ENCODE measurements at places on chromosomes 4 and X.

DNA sequence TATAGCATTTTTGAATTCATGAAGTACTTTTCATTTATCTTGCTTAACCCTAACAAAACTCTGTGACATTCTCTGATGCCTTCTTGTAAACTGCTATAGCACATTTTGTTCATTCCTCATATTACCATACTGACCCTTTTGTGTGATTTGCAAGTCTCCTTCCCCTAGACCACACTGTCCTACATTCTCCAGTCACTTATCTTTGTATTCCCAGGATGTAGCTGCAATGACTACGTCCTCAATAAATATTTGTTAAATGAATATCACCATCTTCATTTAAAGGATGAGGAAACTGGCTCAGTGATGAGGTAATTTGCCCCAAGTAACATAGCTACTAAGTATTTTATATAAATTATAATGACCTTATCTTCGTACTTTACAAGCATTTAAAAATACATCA, 11.9 kb downstream of the HUWE1 start:
- no peak for DNase-seq

DNA sequence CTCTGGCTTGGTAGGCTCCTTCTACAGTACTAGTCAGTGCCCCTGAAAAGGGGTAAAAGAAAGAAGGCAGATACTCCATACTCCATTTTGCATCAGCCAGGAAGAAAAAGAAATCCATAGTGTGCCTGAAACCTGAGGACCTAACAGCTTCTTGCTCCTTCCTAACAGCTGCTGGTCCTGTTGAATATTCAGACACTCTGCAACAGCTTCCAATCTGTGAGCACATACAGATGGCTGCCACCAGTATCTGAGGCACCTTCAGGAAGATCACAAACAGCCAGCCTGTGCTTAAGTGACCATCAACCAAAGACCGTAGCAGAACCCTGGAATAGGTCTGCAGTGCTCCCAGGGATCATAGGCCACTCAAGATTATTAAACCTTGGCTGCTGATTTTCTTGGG, 4.3 kb downstream of the GIMD1 start:
- no peak for DNase-seq

DNA sequence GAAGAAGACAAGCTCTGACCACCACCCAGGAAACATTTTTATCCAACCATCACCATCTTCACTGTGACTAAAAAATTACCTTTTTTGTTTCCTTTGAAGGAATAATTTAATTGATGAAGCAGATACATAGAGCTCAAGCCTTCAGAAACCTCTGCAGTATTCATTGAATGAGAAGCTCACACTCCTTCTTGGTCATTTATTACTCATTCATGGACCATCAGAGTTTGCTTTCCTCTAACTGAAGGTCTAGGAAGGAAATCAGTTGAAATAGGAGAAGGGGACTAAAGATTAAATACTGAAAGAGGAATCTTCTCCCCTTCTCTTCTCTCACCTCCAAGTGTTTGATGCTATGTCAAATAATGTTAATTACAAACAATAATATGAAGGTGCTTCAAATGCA, 290.6 kb upstream of the KLF3 start:
- no peak for DNase-seq

GRCh38 chr4:81378386-81378785, 93.3 kb downstream of the RASGEF1B start:
- no peak for DNase-seq

GRCh38 chr4:48467442-48467841, 15.7 kb upstream of the SLC10A4 start:
- no peak for DNase-seq

- no peak for DNase-seq
These were observed 13.6 kb downstream of the MFAP3L start for GRCh38 chr4:170012629-170012958.

- DNase-seq, result no peak
These were observed 200.3 kb upstream of the NHS start for GRCh38 chrX:17174671-17175070.

DNA sequence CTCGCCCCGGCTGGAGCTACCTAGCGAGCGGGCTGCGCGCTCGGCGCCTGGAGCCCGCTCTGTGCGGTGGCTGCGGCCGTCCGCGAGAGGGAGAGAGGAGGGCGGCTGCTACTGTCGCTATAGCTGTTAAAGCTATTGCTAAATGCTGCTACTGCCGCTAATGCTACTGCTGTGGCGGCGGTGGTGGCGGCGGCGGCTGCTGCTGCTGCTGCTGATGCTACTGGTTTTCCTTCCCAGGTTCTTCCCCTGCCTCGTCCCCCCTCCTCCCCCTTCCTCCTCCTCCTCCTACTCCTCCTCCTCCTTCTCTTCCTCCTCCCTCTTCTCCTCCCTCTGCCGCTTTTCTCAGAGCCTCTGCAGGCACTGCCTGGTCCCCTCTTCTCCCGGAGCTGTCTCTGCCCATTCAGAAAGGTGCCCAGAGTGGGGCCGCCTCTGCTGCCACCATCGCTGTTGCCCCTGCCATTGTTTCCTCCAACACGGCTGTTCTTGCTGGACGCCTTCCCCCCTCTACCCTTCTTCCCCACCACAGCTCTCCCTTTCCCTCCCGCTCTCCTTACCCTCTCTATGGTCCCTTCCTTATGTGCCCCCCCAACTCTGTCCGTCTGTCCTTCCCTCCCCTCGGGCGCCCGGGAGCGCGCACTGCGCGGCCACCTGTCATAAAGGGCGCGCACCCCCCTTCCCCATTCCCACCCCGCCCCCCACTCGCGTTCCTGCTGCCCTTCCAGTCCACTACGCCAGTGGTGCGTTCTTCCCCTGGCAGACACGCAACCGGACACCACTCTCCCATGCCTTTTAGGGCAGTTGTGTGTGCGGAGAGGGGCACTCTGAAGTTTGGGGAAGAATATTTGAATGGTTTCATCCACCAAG, at the start of gene NEXMIF:
Gene NEXMIF (minus strand): TSS at position 228 of the 864 bp plus-strand sequence.
- DNase-seq, result no peak

GRCh38 chrX:25043192-25043591, 27.4 kb upstream of the ARX start:
- no peak for DNase-seq

GRCh38 chr4:119244344-119244743, 31.8 kb downstream of the USP53 start:
- DNase-seq, result no peak

GRCh38 chrX:31266203-31267076, 194.6 kb upstream of the FTHL17 start:
- DNase-seq, result no peak

GRCh38 chr4:119726505-119726904, 97.9 kb upstream of the PDE5A start:
- no peak for DNase-seq

GRCh38 chr4:105126311-105127169, 20.1 kb upstream of the TET2 start:
- DNase-seq, result no peak
